ENCODE measurements at places on chromosomes 3 and 15. TPM values are rescaled to one million over a fixed set of nuclear protein-coding genes. Genes with fewer than 3 reads are reported as not detected.

Gene RNF13
- 53.2 TPM for polyA plus RNA-seq

Gene ROBO2
- not detected for polyA plus RNA-seq

Gene GXYLT2
- polyA plus RNA-seq = not detected

Gene DAZL
- 1.2 TPM for polyA plus RNA-seq

Gene CRYGS
- 3.6 TPM for polyA plus RNA-seq

Gene GPR87
- not detected for polyA plus RNA-seq

Gene CCDC54
- polyA plus RNA-seq = not detected

Gene TTLL3
- polyA plus RNA-seq = 168 TPM

Gene SHF
- 1.6 TPM for polyA plus RNA-seq

Gene SNURF
- 8.4 TPM for polyA plus RNA-seq

GRCh38 chr3:157443905-157444796 lies 7.5 kb downstream of the PTX3 start:
- DNase-seq = no peak
- H3K36me3 ChIP-seq = no peaks in the 10 kb centered on the region
- no peaks in the 10 kb centered on the region for H3K27me3 ChIP-seq
- H3K27ac ChIP-seq = no peak overlapping the region

DNA sequence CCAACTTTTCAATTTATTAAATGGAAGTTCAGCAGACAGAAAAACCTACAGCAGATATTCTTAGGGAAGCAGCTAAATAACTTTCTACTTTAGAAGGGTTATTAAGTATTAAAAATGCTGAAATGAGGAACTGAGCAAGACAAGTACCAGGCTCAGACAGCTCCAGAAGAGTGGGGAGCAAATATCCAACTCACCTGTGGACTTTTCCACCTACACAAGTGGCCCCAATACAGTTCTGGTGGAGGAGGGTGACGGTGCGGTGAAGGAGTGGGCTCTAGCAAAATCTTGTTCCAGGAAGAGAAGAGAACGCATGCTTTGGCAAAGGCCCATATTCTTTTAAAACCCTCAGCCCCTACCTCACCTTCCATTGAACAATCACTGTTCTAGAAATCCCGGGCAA lies 129.7 kb upstream of the LMOD3 start:
- H3K27ac ChIP-seq = no peak overlapping the region
- H3K4me1 ChIP-seq = no peaks in the 10 kb centered on the region
- no peaks in the 10 kb centered on the region for H3K36me3 ChIP-seq
- no peaks in the 10 kb centered on the region for H3K27me3 ChIP-seq
- H3K4me3 ChIP-seq = no peak overlapping the region

- H3K27ac ChIP-seq = no peak overlapping the region
- no peak for DNase-seq
- no peak overlapping the region for H3K4me3 ChIP-seq
- no peaks in the 10 kb centered on the region for H3K27me3 ChIP-seq
Observed at GRCh38 chr3:148512648-148513047, 185.1 kb upstream of the AGTR1 start.

- H3K27ac ChIP-seq = no peak overlapping the region
- no peak for DNase-seq
- H3K27me3 ChIP-seq = no peaks in the 10 kb centered on the region
- no peaks in the 10 kb centered on the region for H3K36me3 ChIP-seq
- no peak overlapping the region for H3K4me3 ChIP-seq
Observed at GRCh38 chr15:93974804-93975481, 256.4 kb upstream of the MCTP2 start.

GRCh38 chr3:17030956-17031652 lies 146.3 kb downstream of the PLCL2 start:
- peaks cover 25% of the 10 kb centered on the region for H3K4me1 ChIP-seq
- H3K36me3 ChIP-seq = peaks cover 12% of the 10 kb centered on the region
- no peak for DNase-seq
- no peak overlapping the region for H3K4me3 ChIP-seq
- H3K27me3 ChIP-seq = no peaks in the 10 kb centered on the region
- H3K27ac ChIP-seq = no peak overlapping the region

- no peaks in the 10 kb centered on the region for H3K27me3 ChIP-seq
- DNase-seq = no peak
- no peaks in the 10 kb centered on the region for H3K4me1 ChIP-seq
- no peak overlapping the region for H3K27ac ChIP-seq
Observed at GRCh38 chr15:95911570-95912279, 418.8 kb upstream of the NR2F2 start.

DNA sequence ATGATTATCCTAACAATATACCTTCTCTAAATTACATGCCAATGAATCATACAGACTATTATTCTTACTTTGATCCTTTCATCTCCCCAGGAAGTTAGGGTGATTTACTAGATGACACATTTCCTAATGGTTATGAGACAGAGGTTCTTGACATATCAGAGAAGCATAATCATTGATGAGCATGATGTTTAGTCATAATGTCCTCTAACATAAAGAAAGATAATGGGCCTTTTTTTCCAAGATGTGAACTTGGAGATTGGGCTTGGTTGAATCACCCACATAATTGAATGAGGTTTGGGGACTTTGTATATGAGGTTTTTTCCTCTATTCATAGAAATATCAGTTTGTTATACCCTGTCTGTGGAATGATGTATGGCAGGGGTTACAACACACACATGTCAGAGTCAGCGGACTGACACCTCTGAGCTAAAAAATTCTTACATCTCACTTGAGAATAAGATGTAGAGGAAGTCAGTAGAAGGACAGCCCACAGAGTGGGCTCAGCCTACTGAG lies 69.7 kb upstream of the DCBLD2 start:
- H3K4me3 ChIP-seq = no peak overlapping the region
- H3K36me3 ChIP-seq = no peaks in the 10 kb centered on the region
- H3K27ac ChIP-seq = no peak overlapping the region
- H3K4me1 ChIP-seq = no peaks in the 10 kb centered on the region
- no peak for DNase-seq

- peak overlapping the region; percentile 92 for H3K27ac ChIP-seq
- H3K4me1 ChIP-seq = peaks cover 23% of the 10 kb centered on the region
- no peaks in the 10 kb centered on the region for H3K27me3 ChIP-seq
- H3K4me3 ChIP-seq = peak overlapping the region; percentile 85
Observed at GRCh38 chr3:48301800-48302166, 31.7 kb downstream of the SPINK8 start.

DNA sequence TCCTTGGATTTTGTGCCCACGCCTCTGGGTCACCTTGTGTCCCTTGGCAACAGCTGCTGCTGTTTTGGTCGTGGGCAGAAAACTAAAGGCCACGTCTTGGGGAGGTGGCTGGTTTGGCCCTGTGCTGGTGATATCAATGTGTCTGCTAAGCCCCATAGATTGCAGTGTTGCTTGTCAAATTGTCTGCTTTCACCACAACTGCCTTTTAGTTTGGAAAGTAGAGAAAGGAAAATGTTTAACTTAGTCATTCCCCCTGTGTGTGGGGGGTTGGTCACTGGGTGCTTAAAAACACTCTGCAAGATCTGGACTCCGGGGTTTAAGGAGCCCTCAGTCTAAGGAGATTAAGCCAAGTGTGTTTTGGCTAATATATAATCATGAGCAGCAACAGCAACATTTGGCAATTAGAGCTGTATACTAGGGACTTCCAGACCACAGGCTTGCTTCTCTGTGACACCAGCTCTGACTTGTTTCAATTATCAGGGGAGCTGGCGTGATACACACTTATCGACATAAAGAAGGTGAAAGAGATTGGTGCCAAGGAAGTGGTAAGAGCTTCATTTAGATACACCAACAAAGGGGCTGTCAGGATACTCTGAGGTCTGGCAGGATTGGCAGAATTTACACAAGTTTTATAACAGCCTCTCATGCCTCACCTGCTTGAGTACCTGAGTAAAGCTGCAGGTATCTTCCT lies 3.5 kb downstream of the SMAD3 start:
- peaks cover 1% of the 10 kb centered on the region for H3K36me3 ChIP-seq
- H3K27ac ChIP-seq = peak overlapping the region; percentile 11
- H3K27me3 ChIP-seq = no peaks in the 10 kb centered on the region
- DNase-seq = no peak
- peaks cover 68% of the 10 kb centered on the region for H3K4me1 ChIP-seq

GRCh38 chr15:50753463-50753862 lies 12.0 kb downstream of the SPPL2A start:
- DNase-seq = no peak
- H3K36me3 ChIP-seq = peaks cover 24% of the 10 kb centered on the region
- H3K4me3 ChIP-seq = no peak overlapping the region
- H3K4me1 ChIP-seq = peaks cover 3% of the 10 kb centered on the region

DNA sequence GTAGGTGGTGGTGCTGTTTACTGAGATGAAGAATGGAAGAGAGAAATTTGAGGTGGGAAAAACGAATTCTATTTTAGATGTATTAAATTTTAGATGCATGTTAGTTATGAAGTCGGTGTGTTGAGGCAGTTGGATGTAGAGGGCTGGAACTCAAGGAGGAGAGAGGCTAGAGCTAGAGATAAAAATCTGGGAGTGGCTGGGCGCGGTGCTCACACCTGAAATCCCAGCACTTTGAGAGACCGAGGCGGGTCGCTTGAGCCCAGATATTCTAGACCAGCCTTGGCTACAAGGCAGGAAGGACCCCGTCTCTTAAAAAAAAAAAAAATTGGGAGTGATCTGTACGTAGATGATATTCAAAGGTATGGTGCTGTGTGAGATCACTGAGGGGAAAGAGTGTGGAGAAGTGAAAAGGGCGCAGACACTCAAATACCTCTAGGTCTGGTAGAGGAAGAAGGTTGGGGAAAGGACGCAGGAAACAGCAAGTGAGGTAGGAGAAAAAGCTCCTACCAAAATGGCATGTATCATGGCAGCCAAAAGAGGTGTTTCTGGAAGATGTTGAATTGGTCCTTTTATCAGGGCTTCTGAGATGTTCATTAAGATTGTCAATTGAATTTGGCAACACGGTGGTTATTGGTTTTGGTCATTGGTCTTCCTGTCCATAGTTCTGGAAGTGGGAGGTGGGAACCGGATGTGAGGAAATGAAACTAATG lies 1.8 kb downstream of the YEATS2 start:
- H3K27me3 ChIP-seq = no peaks in the 10 kb centered on the region
- no peak overlapping the region for H3K4me3 ChIP-seq
- H3K36me3 ChIP-seq = no peaks in the 10 kb centered on the region
- no peak for DNase-seq

GRCh38 chr3:12405432-12406272 lies 78.6 kb upstream of the TSEN2 start:
- DNase-seq = no peak
- H3K27ac ChIP-seq = no peak overlapping the region

DNA sequence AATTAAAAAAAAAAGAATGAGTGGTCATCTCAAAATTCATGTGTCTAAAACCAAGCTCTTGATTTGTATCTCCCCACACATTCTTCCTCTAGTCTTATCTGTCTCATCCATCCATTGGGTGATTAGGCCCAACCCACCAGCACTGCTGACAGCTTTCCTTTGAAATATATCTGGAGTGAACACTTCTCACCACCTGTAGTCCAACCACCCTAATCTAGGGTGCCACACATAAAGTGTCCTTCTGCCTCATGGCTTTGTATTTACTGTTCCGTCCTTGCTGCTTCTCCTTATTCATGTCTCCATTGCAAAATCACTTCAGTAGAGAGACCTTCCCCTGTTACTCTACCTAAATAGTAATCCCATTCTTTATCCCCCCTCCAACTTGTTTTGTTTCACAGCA lies 82.4 kb upstream of the PTX3 start:
- no peaks in the 10 kb centered on the region for H3K27me3 ChIP-seq
- no peaks in the 10 kb centered on the region for H3K36me3 ChIP-seq
- H3K4me1 ChIP-seq = no peaks in the 10 kb centered on the region
- no peak overlapping the region for H3K27ac ChIP-seq

DNA sequence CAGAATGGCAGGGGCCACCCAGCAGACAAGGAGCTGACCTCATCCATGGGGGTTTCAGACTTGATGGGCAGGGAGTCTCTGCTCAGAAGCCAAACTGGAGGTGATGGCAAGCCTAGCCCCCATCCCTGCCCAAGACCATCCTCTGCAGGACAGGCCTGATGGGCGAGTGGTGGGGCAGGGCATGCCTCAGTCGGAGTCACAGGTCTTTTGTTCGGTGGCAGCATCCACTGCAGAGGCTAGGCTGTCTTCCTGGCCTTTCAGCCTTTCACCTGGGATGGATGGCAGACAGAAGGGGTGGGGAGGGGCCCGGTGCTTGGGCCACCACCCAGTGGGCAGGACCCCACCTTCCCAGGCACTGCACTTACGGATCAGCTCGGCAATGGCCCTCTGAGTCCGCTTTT lies 44.4 kb downstream of the PTH1R start:
- peaks cover 16% of the 10 kb centered on the region for H3K36me3 ChIP-seq
- H3K4me3 ChIP-seq = no peak overlapping the region
- H3K27ac ChIP-seq = no peak overlapping the region
- no peaks in the 10 kb centered on the region for H3K27me3 ChIP-seq

DNA sequence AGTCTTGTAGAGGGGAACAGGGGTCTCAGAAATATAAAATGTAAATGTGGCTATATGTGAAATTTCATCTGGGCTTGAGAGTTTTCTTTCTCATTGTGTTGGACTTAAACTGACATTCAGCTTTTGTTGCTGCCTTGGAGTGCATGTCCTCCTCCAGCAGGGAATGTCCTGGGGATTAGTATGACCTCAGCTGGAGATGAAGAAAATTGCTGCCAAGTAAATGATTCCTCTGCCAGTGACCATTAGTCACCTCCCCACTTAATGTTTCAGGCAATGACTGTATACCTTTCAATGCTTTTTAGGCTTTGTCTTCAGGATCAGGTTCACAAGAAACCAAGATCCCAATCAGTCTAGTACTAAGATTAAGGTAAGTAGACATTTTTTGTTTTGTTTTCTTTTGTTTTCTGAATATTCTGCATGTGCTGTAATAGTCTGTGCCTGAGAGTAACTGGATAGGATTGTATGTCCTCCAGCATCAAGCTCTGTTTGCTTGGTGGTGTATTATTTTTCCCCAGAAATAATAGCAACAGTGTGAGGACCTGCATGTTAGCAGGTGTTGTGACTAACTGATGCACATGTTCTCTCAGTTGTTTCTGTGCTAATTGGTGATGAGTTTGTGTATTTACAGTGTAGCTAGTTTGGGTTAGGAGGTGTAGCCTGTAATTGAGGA lies 18.1 kb upstream of the SLC22A13 start:
- H3K27me3 ChIP-seq = no peaks in the 10 kb centered on the region
- peaks cover 59% of the 10 kb centered on the region for H3K36me3 ChIP-seq
- no peak overlapping the region for H3K27ac ChIP-seq
- H3K4me3 ChIP-seq = no peak overlapping the region
- no peak for DNase-seq
- H3K4me1 ChIP-seq = no peaks in the 10 kb centered on the region

DNA sequence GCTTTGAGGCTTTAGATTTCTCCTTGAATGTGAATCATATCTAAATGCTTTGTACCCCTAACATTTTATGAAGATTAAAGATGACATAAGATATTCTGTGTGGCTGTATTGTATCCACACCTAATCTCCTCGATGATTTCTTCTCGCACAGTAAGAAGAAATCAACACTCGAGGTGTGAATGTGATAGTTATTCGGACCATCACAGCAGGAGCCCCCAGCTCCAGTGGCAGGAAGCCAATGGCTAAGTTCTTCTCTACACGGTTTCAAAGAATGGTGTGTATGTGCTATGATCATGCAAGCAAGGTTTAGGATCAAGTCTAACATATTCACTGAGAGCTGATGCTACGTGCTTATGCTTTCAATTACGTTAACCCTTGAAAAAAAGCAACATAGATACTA lies 271.0 kb downstream of the SUCLG2 start:
- H3K4me1 ChIP-seq = no peaks in the 10 kb centered on the region
- H3K4me3 ChIP-seq = no peak overlapping the region
- no peak overlapping the region for H3K27ac ChIP-seq
- no peak for DNase-seq
- H3K27me3 ChIP-seq = no peaks in the 10 kb centered on the region
- H3K36me3 ChIP-seq = peaks cover 9% of the 10 kb centered on the region

- DNase-seq = peak; percentile 66
- H3K36me3 ChIP-seq = no peaks in the 10 kb centered on the region
- H3K27ac ChIP-seq = no peak overlapping the region
- peaks cover 14% of the 10 kb centered on the region for H3K27me3 ChIP-seq
- no peak overlapping the region for H3K4me3 ChIP-seq
Observed at GRCh38 chr15:94174399-94174802, 57.0 kb upstream of the MCTP2 start.

Measured in B cell (primary cell).